LHCN-M2 (cell line): ENCODE measurements at places on chromosomes 12 and 14. TPM values are rescaled to one million over a fixed set of nuclear protein-coding genes. Genes with fewer than 3 reads are reported as not detected.

ASCL1 gene
- total RNA-seq = not detected in 2 replicates

TMEM253 gene
- total RNA-seq = 0.13 TPM in 1 of 2 replicates, not detected in the other

KRT5 gene
- not detected in 2 replicates for total RNA-seq

SLC5A8 gene
- total RNA-seq = not detected in 2 replicates

FAM181A gene
- total RNA-seq = not detected in 2 replicates

ITGB7 gene
- total RNA-seq = not detected in 2 replicates

RIPK3 gene
- not detected in 2 replicates for total RNA-seq

WNT1 gene
- total RNA-seq = not detected in 2 replicates

GPR135 gene
- 2.5 and 3.0 TPM in 2 replicates for total RNA-seq

MED13L gene
- 46.8 and 60.0 TPM in 2 replicates for total RNA-seq

TEX22 gene
- total RNA-seq = 0.06 TPM in 1 of 2 replicates, not detected in the other

GALNT8 gene
- total RNA-seq = not detected in 2 replicates

YY1 gene
- 28.4 and 31.9 TPM in 2 replicates for total RNA-seq

AMDHD1 gene
- 0.17 and 0.45 TPM in 2 replicates for total RNA-seq

OASL gene
- 4.3 and 4.5 TPM in 2 replicates for total RNA-seq

FZD10 gene
- total RNA-seq = not detected in 2 replicates

ANKS1B gene
- total RNA-seq = 0.06 and 0.11 TPM in 2 replicates

TSPAN8 gene
- total RNA-seq = 0.29 TPM in 1 of 2 replicates, not detected in the other

SPIC gene
- not detected in 2 replicates for total RNA-seq

ARMH4 gene
- 1.0 and 1.1 TPM in 2 replicates for total RNA-seq

ACRBP gene
- 0.32 TPM in 1 of 2 replicates, not detected in the other for total RNA-seq

CDC42BPB gene
- 56.6 and 59.5 TPM in 2 replicates for total RNA-seq
